ENCODE measurements at places on chromosomes 6 and 20.
A peak's percentile ranks its signal among the peaks of the same experiment; 100 is the strongest.

- no peak for DNase-seq
Measured at GRCh38 chr20:25984933-25985332, 288.3 kb upstream of the ZNF337 start.

GRCh38 chr6:4935486-4935885 is 68.4 kb downstream of the RPP40 start:
- DNase-seq = no peak

- no peak for DNase-seq
Measured at GRCh38 chr6:147675281-147675680, 166.8 kb downstream of the SAMD5 start.

- DNase-seq = no peak
Measured at GRCh38 chr6:132995432-132995831, 181.1 kb downstream of the RPS12 start.

GRCh38 chr20:35721219-35721618 is 20.8 kb downstream of the RBM39 start:
- no peak for DNase-seq

DNA sequence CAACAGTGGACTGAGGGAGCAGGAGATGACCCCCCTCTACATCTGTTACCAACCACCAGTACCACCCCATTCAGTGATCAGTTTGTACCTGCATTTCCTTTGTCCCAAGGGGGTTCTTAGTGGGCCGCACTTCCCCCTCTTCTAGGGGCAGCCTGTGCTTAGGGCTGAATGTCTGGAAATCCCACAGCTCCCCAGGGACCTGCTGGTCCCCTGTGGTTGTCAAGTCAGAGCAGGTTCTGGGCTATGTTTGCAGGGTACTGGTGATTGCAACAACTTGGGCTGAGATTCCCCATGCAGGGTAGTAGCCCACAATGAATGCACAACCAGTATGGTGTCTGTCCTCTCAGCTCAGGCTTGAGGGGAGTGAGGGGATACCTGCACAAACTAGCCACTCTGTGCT is 39.7 kb upstream of the COL10A1 start:
- no peak for DNase-seq

DNA sequence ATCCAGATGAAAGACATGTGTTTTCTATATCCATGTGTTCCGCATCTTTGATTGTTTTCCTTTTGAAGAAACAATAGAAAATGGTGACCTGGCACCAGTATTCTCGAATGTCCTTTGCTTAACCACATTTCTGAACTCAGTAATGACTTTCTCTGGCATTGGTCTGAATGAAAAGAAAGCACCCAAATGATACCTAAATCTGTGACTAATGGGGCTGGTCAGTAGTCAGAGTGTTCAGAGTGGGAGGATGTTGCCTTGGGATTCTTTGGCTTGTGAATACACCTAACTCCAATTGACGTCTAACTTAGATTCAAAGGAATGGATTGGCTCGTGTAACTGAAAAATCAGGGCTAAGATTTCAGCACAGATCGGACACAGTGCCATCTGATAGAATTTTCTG is 27.1 kb downstream of the PARD6B start:
- DNase-seq = peak; percentile 13

- no peak for DNase-seq
Measured at GRCh38 chr6:56534680-56535419, 107.8 kb downstream of the DST start.
